Activated CD8-positive, alpha-beta memory T cell treated with anti-CD3 and anti-CD28 coated beads, Interleukin-2, amount 50 U/mL, for 48 hours (primary cell): ENCODE measurements at places on chromosomes 16 and 17.

DNA sequence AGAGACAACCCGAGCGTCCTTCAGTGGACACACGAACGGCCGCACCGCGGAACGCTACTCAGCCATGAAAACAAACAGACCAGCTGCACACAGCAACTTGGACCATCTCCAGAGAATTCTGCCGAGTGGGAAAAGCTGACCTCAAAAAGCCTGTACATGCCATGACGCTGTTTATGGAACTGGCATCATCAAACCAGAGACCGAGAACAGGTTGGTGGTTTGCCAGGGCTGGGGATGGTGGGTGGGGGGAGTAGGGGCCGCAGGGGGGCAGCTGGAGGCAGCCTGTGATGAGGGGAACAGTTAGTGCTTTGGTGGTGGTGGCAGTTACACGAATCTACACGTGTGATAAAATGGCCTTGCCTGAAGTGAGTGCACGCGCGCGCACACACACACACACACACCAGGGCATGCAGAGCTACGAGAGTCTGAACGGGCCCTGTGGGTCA, 169.8 kb downstream of the LAT start:
- no peak for DNase-seq

- no peak for DNase-seq
Measured at GRCh38 chr16:72948238-72948829, 99.6 kb downstream of the ZFHX3 start.

DNA sequence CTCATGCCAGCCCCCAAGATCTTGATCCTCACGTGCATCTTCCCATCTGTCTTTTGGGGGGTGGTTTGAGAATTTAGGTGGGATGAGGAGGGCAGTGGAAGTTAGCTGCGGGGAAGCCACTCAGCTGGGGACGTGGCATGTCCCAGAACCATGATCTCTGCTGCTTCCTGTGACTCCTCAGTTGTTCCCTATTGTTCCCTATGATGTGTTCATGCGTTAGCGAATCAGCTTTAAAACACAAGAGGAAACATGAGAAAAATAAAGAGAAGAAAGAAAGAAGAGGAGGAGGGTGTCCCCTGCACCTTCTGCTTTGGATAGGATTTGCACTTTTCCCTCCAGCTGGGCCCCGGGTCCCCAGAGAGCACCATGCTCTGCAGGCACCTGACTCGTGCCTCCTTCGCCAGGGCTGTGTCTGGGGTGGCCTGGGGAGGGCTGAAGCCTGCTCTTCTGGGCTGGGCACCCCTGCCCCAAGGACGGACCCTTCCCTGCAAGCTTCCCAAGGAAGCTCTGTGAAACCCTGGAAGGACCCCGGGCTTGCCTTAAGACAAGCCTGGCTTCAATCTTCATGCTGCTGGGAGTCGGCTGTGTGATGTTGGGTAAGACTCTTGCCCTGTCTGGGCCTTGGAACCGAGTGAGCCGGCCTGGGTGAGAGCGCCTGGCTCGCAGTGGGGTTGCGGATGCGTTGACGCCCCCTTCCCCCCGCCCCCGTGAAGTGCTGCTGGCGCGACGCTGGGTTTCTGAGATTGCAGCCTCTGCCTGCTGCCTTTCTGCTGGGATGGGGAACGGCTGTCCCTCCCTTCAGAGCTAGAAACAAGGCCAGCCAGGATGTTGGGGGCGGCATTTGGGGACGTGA, 62.8 kb upstream of the CIBAR2 start:
- DNase-seq: no peak

DNA sequence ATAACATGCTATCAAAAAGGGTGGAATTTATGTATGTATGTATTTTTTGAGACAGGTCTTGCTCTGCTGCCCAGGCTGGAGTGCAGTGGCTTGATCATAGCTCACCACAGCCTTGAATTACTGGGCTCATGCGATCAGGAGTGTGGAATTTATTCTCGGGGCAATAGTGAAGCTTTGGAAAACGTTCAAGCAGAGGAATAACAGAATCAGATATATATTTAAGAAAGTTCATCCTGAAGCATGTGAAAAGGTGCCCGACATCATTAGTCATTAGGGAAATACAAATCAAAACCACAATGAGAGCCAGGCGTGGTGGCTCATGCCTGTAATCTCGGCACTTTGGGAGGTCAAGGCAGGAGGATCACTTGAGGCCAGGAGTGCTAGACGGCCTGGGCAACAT, 7.7 kb upstream of the ITGAE start:
- DNase-seq: no peak

GRCh38 chr16:63719926-63720325, 1401.9 kb downstream of the CDH11 start:
- DNase-seq: no peak

DNA sequence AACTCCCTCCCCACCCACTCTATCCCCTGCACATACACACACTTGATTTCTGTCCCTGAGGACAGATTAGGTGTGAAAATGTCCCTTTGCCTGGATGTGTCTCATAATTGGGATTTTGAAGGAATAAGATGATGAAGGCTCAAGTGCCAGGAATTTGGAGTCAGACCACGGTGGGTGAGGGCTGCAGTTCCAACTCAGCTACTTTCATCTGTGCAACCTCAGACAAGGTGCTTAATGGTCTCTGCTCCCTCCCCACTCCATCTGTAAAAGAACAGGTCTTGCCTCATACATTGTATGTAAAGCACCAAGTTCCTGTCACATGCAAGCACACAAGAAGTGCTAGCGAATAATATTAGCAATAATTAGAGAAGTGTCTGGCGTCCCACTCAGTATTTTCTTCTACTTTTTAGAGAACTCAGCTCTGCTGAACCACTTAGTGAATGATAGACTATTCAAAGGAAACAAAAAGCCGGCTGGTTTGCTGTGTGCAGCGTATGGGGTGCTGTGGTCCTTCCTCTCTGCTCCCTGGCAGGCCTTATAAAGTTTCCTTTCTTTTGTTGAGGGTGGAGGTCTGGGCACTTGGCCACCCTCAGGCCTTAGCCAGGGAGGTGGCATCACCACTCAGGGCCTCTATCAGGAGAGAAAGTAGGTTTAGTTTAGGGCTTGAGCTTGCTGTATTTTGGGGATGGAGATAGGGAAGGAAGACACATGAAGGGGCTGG, 6.4 kb downstream of the TBX4 start:
- DNase-seq: peak; percentile 37

- no peak for DNase-seq
Measured at GRCh38 chr16:89481356-89481955, 8.9 kb downstream of the ANKRD11 start.

DNA sequence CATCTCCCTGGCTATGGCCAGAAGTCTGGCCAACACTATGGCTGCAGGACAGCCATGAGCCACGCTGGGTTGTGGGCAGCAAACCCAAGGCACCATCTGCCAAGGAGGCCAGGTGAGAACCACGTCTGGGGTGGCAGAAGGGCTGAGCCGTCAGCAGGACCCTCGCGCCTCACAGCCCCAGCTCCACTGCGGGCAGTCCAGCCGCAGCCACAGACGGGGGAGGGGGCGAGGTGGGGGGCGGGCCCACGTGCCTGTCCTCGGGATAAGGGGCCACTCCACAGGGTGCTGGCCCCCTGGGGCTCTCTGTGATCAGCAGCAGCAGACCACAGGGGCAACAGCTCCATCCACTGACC, 6.5 kb upstream of the BAIAP2 start:
- DNase-seq: no peak

GRCh38 chr17:38773258-38773657, 20.7 kb downstream of the PSMB3 start:
- no peak for DNase-seq

GRCh38 chr16:1420111-1420539, 422 bp downstream of the UQCC4 start:
- DNase-seq: no peak

DNA sequence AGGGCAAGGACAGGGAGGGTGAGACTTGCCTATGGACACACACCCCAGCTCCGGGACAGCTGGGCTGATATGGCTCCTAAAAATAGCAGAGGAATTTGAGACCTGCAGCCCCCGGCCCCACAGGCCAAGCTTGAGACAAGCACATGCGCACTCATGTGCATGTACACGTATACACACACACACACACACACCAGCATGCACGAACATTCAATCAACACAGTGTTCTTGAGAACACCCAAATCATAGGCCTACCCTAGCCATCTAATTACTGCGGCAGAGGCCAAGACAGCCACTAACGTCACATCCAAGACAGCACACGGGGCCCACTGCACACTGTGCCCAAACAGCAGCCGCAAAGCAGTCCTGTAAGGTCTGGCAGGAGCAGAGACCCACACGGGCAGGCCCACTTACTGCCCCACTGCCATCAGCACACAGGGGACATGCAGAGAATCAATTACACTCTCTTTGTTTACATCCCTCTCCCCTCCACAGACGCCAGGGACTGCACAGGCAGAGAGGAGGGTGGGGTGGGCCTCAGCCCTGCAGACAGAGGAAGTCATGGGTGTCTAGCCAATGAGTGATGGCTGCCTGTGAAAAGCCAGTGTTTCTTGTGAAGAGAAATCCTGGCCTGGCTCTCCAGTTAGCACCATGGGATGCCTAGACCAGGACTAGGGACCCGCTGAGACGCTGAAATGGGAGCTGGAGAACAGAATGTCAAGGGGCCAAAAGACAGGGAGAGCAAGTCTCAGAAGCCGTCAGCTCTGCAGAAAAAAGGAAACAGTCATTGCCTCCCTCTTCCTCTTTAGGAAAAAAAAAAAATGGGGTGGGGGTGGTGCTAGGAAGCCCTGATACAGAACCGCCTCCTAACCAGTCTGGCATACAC, 39.3 kb downstream of the MYO18A start:
- DNase-seq: peak; percentile 74

- DNase-seq: no peak
Measured at GRCh38 chr16:79912592-79913310, 312.2 kb upstream of the MAF start.

DNA sequence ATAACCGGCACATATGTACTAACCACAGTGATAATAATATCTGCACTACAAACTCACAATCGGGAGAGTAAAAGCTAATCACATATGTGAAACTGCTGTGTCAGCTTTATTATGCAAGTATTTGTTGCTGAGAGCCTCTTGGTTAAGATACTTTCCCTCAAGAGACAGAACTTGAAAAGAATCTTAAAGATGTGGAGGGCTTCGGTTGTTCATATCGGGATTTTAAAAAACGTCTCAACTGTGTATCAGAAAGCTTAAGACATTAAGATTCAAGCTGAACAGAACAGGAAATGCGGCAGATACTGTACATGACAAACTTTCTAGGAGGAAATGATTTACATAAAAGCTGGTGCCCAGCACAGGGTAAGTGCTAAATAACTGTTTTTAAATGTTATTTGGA, 27.5 kb upstream of the HLF start:
- DNase-seq: no peak

DNA sequence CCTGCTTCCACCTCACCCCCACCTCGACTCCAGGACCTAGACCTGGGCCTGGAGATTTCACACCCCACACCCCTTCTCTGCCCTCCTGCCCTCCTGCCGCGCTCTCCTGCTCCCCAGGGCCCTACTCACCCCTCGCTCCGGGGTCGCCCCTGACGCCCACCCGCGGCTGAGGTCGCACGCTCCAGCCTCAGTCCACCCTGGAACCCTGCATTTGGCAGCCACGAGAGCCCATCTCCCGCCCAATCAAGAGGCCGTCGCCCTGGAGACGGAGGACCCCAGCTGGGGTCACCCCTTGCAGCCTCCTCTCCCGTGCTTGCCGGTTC, 16.1 kb downstream of the TLE7 start:
- DNase-seq: no peak

GRCh38 chr17:57674894-57675293, 70.2 kb downstream of the CCDC182 start:
- peak; percentile 42 for DNase-seq

DNA sequence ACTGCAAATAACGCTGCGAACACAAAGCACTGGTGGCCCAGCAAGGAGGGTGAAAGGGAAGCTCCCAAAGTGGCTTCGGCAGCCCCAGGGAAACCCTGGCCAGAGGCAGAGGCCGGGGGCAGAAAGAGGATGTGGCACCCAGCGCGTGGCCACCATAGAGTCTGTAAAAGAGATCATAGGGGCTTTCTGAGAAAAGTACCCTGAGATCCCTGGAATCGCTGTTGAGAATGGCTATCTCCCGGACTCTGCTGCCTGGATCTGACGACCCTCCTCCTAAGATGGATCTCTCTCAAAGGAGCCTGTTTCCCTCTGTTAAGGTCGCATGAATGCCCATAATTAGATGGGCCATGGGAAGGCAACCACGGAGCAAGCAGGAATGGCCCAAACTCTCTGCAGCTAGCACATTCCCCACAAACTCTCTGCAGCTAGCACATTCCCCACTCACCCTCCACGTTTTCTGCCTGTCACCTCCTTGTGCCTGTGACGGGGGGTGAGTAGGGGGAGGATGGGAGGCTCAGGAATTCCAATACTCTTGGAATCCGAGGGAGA, 364.4 kb downstream of the XYLT1 start:
- no peak for DNase-seq

DNA sequence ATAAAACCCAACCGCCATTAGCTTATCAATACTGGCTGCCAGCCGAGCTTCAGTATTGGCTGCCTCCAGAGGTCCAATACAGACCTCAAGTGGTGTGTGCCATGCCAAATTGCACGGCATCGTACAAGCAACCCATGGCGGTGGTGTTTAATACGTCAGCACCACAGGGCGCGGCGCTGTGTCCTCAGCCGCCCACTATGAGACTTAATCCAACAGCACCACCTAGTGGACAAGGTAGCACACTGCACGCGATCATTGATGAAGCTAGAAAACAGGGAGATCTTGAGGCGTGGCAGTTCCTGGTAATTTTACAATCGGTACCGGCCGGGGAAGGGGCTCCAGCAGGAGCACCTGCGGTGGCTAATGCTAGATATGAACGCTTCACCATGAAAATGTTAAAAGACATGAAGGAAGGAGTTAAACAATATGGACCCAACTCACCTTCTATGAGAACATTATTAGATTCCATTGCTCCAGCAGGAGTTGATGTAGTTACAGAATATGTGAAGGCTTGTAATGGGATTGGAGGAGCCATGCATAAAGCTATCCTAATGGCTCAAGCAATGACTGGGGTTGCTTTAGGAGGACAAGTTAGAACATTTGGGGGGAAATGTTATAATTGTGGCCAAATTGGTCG, 15.4 kb downstream of the FLYWCH1 start:
- peak; percentile 92 for DNase-seq

- DNase-seq: no peak
Measured at GRCh38 chr17:49764559-49765180, 739 bp upstream of the FAM117A start.

GRCh38 chr17:13154398-13154797, 136.6 kb upstream of the ELAC2 start:
- no peak for DNase-seq

DNA sequence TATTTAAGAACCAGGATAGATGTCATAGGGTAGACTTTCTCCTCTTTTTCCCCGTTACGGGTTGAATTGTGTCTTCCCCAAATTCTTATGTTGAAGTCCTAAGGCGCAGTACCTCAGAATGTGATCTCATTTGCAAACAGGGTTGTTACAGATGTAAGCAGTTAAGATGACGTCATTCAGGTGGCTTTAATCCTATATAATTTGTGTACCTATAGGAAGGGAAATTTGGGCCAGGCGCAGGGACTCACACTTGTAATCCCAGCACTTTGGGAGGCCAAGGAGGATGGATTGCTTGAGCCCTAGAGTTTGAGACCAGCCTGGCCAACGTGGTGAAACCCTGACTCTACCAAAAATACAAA, 99.5 kb upstream of the DHX40 start:
- no peak for DNase-seq
